ENCODE measurements at places on chromosomes 7 and 10.

GRCh38 chr7:36115448-36116321 is 37.4 kb upstream of the EEPD1 start:
- peak; percentile 53 for DNase-seq

- no peak for DNase-seq
Observed at GRCh38 chr10:29810816-29811215, 176.0 kb upstream of the SVIL start.

DNA sequence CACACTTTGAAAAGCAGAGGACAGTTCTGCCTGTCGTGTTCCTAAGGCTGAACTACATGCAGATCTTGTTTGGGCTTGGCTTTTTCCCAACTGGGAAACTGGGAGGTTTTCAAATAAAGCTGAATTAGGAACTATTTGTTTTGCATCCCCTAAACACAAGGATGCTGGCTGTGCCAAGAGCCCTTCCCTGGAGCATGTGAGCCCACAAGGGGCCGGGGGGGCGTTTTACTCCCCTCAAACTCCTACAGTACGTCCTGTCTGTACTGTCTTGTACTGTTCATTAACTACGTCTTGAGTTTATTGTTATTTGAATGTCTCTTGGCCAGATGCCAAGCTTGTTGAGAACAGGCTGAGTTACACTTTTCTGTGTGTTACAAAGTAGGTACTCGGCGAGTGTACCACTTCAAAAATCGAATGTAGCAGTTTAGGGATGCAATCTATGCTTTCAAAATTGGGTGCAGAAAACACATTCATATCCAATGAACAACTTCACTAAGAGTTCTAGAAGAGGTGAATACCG is 94.9 kb downstream of the GFRA1 start:
- DNase-seq: no peak

DNA sequence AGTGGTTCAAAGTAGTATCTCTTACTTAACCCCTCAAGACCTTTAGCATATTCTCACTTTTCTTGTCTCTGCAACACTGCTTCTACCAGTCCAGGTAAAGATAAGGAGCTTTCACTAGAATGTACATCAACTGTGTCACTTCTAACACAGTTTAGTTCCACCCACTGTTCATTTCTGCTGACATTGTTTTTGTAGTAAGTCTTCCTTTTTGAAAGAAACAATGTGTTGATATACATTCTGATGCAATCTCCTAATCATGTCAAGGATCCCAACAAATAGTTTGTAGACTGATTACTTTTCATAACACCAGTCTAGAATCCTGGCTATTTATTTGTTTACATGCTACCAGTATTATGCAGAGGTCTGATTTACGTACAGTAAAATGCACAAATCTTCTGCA is 47.5 kb downstream of the CCSER2 start:
- DNase-seq: no peak

DNA sequence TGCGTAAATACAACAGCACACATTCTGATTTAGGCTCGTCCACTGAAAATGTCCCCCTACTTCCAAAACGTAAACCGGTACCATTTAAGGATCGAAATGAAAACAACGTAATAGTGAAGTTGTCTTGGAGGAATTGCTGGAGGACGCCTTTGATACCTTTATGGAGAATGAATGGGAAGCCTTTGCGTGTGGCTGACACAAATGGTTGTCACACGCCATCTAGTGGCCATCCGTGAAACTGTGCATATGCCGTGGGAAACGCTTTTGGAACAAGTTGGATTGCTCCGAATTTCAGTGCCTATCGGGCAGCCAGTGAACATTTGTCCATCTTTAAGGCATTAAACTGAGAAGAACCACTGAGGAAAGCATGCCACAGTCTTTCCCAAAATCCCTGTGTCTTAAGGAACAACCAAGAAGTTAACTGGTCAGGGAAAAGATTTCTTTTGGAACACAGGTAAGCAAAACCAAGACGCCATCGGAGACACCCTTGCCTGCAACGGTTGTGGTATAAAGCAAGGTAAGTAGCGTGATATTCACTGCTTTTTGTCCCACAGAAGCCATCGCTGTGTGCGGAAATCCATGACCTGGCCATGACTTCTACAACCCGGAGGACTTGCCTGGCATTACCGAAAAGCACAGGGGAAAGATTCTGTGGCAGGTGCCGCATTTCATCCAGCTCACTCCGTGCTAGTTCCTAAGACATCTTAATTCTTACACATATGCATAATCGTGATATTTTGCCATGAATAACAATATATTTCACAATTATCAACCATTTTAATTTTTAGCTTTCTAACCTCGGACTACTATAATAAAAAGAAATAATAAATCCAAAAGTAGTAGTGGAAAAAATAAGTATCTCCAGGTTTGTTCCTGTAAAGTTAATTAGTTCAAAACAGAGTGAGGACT is 100.6 kb downstream of the FAM204A start:
- DNase-seq: peak; percentile 93

- DNase-seq: no peak
Observed at GRCh38 chr7:128108641-128109423, 77.6 kb upstream of the LRRC4 start.

DNA sequence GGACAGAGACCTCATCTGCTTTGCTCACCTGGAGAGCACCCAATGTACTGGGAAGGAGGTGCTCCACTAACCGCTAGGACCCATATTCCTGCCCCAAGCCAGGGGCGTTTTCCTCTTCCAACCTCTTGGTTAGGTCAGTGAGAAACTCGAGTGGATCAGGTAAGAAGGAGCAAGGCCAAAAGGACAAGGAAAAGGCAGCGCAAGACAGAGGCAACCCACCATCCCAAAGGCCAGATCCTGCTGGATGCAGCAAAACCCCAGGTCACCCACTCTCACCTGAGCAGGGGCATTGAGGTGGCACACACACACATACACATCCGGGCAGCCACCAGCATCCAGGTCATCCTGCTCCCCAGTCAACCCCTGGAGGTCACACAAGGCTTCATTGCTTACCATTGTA is 105.1 kb downstream of the GRID1 start:
- DNase-seq: no peak

DNA sequence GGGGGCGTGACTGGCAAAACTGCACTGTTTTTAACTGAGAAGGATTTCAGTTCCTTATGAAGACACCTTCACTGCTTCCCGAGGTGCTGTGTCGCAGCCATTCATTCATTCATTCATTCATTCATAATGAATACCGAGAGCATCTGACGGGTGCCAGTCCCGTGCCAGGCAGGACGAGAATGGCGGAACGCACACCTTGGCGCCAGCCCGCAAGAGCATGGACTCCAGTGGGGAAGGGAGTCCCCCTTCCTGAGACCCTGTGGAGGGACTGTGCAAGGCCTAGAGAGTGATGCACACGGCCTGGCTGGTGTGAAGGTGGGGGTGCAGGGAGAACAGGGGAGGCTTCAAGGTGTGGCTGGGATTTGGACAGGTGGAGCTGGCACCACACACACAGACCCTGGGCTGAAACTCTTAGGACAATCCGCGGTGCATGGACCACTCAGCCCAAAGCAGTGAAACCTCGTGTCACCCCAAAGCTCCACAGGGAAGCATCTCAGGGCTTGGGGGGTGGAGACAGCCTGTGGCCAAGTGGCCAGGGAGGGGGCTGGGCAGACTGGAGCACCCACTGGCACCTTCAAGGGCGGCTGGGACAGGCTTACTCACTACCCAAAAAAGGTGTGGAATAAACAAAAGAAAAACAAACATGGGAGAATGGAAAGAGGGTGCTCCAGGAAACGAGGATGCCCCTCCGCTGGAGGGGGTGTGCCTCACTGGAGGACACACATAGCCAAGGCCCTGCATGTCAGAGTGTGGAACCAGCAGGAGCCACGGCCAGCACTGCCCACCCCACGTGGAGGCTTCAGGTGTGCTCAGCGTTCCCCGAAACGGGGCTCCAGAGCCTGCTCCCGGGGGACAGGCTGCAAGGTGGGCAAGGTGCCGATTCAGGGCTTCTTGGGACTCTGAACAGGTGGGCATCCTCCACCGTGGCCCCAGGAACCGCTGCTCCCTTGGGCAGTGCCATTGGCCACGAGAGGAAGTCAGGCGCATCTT is 37.7 kb downstream of the EBF3 start:
- DNase-seq: no peak

All from testis (tissue), 5 donors.